ENCODE measurements at places on chromosomes 6 and 20.

DNA sequence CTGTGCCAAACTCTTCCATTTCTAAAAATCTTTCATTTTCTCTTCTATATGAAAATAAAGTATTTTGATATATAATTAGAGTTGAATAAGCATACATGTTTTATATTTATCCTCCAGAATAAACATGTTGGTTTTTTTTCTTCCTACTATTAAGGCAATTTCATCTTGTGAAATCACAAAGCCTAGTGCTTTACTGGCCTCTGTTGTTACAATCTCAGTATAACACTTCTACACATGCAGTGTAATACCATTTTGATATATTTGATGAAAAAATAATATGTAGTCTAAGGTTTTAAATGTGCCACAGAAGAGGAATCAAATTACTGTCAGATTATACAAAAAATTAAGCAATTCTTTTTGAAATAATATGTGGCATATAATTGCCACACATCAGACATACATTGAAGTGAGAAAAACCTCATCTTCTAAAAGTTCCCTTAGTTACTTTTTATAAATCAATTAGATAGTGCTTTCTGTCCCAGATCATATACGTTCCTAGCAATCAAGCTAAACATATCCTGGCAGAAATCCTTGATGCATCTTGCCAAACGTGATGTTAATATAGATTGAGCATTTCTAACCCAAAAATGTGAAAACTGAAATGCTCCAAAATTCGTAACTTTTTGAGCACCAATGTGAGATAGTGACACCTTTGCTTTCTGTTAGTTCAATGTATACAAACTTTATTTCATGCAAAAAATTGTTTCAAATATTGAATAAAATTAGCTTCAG lies 225.1 kb upstream of the MANEA start:
- DNase-seq = no peak

DNA sequence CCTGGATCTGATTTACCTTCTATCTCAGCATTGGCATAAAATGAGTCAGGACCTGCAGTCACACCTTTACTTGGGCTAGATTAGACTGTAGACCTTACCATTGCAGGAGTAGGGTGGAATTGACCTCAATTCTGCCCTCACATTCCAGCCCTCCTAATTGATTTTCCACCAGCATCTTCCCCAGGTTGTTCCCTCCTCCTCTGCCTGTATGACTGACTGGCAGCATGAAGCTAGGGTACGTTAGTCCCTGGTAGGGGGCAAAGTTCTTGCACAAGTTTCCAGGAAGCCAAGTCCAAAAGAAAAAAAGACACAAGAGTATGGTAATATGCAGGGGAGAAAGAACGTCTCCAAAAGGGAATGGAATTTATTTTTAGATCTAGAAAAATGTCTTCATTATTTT lies 225.6 kb upstream of the FLRT3 start:
- no peak for DNase-seq

GRCh38 chr6:170011204-170012036 lies 260.0 kb downstream of the ERMARD start:
- no peak for DNase-seq

DNA sequence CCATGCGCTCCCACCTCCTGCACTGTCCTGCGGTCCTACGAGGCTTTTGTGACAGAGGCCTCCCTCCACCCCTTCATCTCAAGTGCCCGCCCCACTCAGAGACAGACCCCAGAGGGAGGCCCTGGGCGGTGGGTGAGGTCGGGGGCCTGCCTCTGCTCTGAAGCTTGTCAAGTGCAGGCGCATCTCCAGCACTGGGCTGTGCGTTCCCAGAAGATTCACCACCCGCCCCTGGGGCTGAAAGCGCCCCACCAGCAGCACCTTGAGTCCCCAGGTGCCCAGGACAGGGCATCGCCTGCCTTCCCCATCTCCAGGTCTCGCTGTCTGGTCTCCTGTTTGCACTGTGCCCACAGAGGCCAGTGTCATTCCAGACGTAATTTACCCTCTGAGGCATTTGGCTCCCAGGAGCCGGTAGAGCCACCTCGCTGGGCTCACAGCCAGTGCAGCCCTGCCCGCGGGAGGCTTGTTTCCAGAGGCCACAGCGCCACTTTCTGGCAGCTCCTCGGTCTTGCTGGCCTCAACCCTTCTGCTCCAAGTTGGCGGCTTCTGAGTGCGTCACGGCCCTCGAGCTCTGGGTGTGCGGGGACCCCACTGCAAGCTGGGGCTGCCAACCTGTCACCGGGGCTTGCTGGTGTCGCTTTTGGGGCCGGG lies 191.1 kb downstream of the TAF4 start:
- no peak for DNase-seq

- DNase-seq = no peak
Observed at GRCh38 chr6:128979071-128979470, 96.1 kb downstream of the LAMA2 start.

DNA sequence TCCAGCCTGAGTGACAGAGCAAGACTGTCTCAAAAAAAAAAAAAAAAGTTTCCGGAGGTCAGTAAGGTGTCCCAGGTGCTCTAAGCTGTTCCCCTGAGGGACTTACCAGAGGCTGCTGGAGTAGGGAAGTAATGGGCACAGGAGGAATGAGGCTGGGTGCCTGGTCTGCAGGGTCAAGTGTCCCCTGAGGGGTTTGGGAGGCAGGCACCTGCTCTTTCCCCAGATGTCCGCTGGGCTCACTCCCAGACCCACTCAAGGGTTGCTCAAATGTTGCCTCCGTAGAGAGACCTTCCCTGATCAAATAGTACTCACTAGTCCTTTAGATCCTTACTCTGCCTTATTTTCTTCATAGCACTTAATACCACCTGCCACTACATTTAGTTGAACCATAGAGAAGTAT lies 5.4 kb upstream of the MAPK13 start:
- no peak for DNase-seq

DNA sequence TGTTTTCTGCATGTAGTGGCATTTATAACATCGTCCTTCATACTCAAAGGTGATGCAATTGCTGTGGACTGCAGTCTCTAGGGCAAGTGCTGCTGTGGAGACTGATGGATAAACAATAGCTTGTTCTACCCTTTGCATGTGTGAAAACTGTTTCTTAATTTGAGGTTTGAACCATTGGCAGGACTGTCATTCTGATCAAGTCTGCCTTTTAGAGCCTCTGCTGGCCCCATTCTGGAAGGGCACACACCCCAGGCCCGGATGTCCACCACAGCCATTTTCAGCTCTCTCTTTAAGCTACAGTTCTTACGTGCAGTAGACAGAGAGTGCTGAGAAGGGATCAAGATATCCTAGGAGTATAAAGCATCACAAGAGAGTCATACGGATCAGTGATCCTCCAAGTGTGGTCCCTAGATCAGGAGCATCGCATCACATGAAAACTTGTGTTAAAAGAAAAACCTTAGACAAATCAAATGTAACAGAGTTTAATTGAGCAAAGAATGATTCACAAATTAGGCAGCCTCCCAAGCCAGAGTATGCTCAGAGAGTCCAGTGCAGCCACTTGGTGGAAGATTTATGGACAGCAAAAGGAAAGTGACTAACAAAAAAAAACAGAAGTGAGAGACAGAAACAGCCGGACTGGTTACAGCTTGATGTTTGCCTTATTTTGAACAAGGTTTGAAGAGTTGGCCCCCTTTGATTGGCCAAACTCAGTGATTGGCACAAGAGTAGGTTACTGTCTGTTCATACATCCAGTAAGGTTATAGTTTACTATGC lies 52.0 kb downstream of the FRK start:
- DNase-seq = no peak
